ENCODE measurements at places on chromosomes 5 and 9.
A peak's percentile ranks its signal among the peaks of the same experiment; 100 is the strongest.

- no peak for DNase-seq
Observed at GRCh38 chr5:172854451-172854871, 20.4 kb downstream of the ERGIC1 start.

- DNase-seq = no peak
Observed at GRCh38 chr5:132235340-132235739, 7.7 kb upstream of the P4HA2 start.

DNA sequence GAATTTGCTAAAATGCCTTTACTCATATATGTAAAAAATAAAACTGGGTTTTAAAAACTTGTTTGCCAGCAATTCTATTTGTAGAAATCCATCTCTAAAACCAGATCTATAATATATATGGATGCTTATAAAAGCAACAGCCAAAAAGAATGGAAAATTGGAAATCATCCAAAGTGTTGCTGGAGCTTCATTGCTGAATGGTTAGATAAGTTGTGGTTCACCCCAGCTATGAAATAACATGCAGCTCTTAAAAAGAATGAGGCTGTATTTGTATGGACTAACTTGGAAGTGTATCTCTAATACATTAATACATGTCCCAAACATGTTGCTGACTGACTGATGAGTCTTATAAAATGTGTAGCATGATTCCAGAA, 76.2 kb downstream of the STK10 start:
- peak; percentile 90 for DNase-seq

DNA sequence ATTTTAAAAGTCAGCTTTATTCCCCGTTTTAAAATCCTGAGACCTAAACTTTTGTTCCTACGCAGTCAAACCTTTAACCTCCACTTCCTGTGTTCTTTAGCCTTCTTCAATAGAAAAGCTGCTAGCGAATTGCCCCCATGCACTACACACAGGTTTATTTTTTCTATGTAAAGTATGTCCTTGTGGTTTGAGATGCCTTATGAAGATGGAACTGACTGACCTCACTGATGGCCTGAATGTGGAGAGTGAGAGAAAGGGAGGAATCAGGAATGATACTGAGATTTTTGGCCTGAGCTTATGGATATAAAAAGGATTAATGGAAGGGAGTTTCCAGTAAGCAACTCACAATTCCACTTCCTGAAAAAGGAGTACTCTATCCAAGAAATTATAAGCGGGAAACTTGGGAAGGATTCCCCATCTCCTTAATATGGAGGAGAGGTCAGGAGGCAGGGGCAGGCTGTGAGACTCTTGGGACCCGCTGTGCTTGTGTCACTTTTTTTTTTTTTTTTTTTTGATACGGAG, 89.5 kb downstream of the UGCG start:
- DNase-seq = peak; percentile 32

Data from fibroblast of skin of right biceps (primary cell).